T-cell (primary cell): ENCODE measurements at places on chromosomes 7 and 10.

DNA sequence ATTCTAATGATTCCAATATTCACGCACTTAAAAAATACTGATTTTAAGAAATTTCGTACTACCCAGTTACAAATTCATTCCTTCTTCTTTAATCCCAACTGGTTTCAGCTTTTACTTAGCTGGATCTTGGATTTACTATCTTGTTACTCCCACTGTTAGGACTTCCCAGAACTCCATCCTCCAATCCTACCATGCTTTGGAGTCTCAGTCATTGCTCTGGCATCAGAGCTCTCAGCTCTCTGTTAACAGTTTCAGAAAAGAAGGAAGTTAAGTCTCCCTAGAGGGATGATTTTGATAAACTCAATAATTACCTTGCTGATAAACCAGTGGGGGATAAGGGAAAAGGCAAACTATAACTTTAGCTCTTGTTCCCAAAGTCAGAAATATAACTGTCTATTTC is 9.5 kb downstream of the PPA1 start:
- no peak for DNase-seq

GRCh38 chr7:85103357-85103756 is 83.5 kb downstream of the SEMA3D start:
- DNase-seq: no peak

DNA sequence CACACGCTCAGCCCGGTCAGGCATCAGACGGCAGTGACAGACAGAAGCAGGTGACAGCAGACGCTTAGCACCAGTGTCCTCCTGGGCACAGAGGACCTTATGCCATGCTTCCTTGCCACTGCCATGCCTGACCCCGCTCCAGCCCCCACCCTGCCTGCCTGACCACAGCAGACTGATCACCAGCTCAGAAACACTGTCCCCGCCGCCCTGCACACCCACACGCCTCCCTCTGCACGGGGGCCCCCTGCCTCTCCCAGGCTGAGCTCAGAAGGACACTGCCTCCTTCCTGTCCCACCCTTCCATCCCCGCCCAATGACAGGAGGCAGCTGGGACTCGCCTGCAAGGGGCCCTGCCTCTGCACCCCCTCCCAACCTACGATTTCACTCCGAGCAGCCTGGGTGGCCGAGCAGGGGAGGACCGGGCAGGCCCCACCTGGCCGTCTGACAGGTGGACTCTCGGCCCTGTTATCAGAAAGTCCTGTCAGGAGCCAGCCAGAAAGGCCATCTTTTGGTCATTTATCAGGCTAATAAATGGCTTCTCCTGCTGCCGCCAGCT is 183.4 kb downstream of the ELFN1 start:
- no peak for DNase-seq

- no peak for DNase-seq
These were observed 484.8 kb upstream of the ANKRD30A start for GRCh38 chr10:36640626-36641025.

- no peak for DNase-seq
These were observed 69.0 kb downstream of the DKK1 start for GRCh38 chr10:52383088-52383487.

GRCh38 chr10:103254538-103255325 is 9.0 kb downstream of the RPEL1 start:
- no peak for DNase-seq

GRCh38 chr7:47621979-47622561 is 40.2 kb upstream of the TNS3 start:
- no peak for DNase-seq

GRCh38 chr10:131176907-131177306 is 134.6 kb downstream of the TCERG1L start:
- no peak for DNase-seq

DNA sequence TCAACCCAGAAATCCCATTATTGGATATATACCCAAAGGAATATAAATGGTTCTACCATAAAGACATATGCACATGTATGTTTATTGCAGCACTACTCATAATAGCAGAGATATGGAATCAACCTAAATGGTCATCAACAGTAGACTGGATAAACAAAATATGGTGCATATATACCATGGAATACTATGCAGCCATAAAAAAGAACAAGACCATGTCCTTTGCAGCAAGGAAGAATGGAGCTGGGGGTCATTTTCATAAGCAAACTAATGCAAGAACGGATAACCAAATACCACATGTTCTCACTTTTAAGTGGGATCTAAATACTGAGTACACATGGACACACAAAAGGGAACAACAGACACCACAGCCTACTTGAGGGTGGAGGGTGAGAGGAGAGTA is 2.2 kb upstream of the AFAP1L2 start:
- no peak for DNase-seq

- no peak for DNase-seq
These were observed 32.4 kb downstream of the CTBP2 start for GRCh38 chr10:125127986-125128385.

DNA sequence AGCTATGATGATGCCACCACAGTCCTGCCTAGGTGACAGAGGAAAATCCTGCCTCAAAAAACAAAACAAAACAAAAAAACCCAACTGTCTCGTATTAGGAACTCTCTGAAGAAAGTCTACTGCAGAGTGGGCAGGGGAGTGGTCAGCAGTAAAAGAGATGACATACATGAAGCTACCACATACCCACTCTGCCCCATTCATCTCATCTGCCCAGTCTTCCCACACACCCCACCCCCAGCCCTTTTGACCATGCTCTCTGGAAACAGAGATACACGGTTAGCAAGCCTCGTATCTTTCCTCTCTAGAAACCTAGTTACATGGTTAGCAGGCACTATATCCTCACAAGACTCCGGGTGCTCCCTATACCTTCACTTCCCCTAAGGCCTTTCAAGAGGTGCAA is 8.3 kb downstream of the SLC37A3 start:
- DNase-seq: no peak

- no peak for DNase-seq
These were observed 139.3 kb downstream of the C1GALT1 start for GRCh38 chr7:7321681-7322080.

- no peak for DNase-seq
These were observed 66.2 kb downstream of the SORCS1 start for GRCh38 chr10:107098326-107098725.

GRCh38 chr10:65396997-65397396 is 1528.8 kb upstream of the LRRTM3 start:
- DNase-seq: no peak

DNA sequence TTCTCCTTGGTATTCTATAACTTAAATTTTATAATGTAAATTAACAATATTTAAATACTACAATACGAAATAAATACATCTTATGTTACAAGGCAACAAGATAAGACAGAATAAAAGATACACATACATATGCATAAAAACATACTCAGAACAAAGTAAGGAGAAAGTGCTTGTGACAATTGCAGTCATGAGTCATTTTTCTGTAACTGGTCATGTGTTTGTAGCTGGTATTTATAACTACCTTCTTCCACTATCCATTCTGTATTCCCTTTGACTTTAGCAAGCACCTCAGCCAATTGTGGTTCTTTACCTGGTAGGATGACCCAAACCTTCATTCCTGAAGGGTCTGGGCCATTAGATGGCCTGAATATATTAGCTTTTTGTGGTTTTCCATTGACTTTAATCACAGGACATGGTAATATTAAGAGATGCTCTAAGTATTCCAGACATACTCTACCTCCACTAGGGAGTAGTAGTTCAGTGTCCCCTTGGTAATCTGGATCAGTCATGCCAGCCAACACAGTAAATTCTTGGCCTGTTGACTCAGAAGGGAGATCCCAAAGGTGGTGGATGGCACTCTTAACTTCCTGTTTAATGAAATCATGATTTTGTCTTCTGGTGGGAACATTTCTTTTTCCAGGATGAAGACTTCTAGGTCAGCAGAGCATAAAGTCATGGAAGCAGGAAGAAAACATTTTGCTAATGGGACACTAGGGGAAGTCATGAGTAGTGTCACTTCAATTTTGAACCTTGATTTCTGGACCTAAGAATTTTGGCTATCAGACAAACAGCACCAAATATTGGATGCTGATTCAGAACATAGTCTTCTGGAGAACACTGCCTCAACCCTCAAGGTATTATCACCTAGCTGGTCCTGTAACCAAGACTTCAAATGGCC is 733.7 kb upstream of the IGFBP3 start:
- DNase-seq: no peak

DNA sequence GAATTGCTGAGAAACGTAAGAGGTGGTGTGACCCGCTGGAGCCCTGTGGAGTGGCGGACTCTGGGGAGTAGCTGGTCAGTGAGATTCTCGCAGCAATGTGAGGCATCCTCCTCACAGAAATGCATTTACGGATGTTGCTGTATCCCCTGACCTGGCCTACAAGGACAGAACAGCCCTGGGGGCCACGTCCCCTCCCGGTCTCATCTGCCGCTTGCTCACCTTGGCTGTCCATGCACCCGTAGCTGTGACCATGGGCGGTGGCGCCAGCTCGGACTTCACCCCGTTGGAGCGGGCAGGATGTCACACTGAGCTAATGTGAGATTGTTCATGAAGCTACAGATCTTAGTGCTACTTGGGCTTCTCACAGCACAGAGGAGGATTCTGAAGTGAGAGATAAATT is 193.8 kb downstream of the EBF3 start:
- no peak for DNase-seq

DNA sequence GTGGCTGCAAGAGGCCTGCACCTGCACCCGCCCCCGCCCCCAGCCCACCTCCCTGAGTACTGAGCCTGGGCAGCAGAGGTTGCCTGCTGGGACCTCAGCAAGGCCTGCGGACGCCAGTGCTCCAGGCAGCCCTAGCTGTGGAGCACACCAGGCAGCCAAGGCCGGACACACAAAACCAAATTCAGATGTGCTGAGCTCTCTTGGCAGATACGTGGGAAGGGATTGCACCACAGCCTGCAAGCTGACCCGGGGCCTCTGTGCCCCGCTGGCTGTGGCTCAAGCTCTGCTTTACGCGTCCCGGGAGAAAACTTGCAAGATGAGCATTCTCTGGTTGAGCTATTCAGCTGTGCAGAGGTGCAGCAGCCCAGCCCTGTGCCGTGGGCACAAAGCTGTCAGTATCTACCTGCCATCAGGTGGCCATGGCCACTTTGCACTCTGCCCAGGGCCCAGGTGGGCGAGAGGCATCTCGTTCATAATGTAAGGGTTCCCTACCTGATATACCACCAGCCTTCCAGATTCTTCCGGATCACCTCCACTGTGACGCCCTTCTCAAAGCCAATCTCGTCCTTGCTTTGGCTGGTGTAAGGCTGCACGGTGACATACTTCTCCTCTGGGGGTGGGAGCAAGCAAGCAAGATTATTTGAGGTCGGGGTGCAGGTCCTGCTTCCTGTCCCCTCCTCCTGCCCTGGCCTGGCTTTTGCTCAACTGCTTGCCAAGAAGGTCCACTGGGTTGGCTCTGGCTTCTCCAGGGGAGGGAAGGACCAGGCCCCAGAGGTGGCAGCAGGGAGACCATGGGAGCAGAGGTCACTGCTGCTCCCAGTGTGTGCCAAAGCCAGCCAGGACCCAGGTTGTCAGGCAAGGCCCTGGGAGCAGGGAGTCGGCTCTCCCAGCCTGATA is 123.4 kb downstream of the NEURL1 start:
- no peak for DNase-seq

- no peak for DNase-seq
These were observed 52.2 kb downstream of the ASB13 start for GRCh38 chr10:5614155-5614721.

- no peak for DNase-seq
These were observed 68.6 kb downstream of the MMRN2 start for GRCh38 chr10:86888585-86889381.

DNA sequence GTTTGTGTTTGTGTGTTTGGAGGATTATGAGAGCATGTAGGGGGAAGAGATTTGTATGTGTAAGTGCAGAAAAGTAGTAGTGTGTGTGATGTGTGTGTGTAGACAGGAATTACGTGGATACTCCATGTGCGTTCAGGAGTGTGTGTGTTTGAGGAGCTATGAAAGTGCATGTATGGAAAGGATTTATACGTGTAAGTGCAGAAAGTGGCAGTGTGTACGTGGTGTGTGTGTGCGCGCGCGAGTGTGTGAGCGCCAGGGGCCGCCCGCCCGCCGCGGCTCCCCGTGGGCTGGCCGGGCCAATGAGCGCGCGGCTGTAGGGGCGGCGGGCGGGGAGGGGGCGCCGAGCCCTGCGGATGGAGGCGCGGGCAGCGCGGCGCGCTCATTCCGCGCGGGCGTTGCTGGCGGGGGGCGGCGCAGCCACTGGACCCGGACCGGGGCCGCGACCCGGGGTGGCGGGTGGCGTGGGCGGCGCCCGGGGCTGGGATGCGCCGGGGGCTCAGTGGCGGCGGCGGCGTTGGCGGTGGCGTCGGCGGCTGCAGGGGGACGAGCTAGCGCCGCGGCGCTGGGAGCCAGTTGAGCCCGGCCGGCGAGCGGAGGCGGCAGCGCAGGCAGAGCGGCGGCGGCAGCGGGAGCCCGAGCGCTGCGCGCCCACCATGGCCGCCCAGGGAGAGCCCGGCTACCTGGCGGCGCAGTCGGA is at the start of gene BICC1:
Gene BICC1, plus strand, starts transcription at position 382 of the 697 bp plus-strand sequence. Its CDS starts 272 bp downstream, at position 654.
- DNase-seq: no peak

DNA sequence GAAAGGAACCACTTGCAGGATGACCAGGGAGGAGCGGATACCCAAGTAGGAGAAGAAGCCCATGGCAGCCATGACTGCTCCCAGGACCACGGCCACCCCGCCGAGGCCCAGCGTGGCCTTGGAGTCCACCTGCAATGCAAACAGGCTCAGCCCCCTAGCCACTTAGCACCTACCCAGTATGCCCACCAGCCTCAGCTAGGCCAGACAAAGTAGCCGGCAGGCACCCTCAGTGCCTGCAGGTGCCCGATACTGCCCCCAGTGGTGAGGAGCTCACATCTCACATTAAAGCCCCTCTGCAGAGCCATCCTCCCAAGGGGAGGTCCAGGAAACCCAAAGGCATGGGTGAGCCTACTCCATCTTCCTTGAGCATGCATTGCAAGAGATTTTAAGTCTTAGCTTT is 6.6 kb downstream of the NPC1L1 start:
- peak; percentile 36 for DNase-seq

DNA sequence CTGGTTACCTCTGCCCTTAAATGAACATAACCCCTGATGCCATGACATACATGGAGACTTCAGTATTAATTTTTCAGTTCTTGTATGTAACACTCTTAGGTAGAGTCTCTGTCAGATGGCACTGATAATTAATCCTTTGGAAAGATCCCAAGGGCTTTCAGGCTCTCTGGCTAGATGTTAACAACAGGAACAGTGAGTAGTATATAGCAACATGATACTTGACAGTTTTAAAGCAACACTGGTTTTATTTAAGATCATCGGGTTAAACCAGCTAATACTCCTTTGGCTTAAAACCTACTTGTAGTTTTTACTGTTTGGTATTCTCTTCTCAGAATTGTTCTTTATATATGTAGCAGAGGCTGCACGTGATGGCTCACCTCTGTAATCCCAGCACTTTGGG is 27.3 kb downstream of the AHCYL2 start:
- DNase-seq: no peak

GRCh38 chr10:77351386-77351785 is 286.2 kb downstream of the KCNMA1 start:
- no peak for DNase-seq

- DNase-seq: no peak
These were observed 19.9 kb upstream of the GPAM start for GRCh38 chr10:112203328-112204076.
